ENCODE measurements at places on chromosomes 6 and 20.

GRCh38 chr6:10300071-10300470 lies 114.8 kb downstream of the TFAP2A start:
- no peak for DNase-seq

DNA sequence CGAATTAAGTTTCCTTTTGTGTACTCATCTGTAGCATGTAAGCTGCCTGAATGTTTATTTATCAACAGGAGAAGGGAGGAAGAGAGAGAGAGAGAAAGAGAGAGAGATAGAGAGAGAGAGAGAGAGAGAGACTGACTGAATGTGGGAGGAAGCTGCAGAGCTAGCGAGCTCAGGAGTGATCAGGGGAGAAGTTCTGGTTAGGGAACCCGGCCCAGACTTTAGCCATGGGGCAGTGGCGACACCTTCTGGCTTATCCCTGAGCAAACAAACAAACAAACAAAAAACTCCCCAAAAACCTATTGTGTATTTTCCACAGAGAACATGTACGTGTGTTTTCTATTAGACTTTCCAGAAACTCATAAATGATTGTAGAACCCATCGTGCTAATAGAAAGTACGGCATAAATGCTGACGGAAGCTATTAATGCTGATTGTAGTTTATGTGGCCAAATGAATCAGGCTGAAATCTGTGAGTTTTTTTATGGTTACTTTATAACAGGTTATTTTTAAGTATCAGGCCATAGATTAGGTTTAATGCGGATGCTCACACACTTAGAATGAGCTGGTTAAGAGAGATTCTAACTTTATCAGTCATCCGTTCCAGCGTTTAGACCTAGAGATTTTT lies 92.8 kb downstream of the CLIC5 start:
- DNase-seq, result peak; percentile 70

DNA sequence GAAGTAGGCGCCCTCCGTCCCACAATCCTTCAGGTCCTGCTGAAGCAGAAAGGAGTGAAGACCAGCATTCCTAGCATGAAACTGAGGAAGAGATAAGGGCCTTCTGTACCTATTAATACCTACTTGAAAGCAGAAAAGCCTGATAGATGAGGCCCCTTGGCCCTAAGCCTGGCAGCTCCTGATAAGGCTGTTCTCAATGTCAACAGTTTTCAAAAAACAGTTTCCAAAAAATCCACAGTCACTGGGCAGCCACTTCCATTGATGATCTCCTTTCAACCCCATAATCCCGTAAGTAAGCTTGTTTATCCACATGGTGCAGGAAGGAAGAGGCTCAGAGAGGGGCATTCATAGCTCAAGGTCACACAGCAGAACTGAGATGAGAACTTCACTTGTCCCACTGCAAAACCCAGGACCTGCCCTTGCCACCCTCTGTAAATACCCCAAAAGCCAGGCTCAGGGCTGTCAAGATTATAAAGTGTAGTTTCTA lies 2.8 kb upstream of the E2F1 start:
- DNase-seq, result no peak

DNA sequence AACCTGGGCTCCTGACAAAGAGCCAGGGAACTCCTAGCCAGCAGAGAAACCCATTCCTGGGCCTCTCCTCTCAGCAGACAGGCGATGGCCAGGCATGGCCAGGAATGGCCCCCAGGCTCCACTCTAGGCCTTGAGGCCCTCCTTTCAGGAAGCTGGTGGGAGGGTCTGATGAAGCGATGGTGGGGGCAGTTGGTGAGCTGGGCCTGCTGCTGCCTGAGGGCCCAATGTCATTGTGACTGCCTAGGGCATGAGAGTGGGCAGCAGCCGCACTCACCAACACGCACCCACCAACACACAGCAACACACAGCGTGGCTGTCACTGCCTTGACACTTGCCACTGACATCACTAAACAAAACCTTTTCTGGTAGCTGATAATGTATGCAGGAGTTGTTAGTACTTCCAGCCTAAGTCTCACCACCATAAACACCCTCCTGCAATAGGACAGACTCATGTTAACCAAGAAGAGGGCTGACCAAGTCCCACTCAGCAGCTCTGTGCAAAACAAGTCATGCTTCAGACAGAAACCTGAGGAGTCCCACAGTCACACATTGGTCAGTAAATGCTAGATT lies 69.3 kb downstream of the ABHD12 start:
- DNase-seq, result no peak

GRCh38 chr6:13012977-13013680 lies 296.6 kb downstream of the PHACTR1 start:
- DNase-seq, result no peak

DNA sequence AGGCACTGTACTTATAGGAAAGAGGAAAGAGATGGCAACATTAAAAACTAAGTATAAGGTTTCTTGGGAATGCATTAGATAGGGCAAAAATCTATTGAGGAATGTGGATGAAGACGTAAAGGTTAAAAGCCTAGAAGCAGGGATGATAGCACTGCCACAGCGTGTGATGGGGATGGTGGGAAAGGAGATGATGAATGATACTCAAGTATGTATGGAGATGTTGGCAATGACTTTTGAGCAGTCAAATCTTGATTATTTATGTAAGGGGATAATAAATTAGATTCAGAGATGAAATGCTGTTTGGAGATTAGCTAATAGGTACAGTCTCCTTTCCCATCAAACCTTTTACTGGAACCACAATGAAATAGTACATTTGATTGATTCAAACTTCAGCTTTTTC lies 432.8 kb downstream of the GRIK2 start:
- DNase-seq, result no peak

DNA sequence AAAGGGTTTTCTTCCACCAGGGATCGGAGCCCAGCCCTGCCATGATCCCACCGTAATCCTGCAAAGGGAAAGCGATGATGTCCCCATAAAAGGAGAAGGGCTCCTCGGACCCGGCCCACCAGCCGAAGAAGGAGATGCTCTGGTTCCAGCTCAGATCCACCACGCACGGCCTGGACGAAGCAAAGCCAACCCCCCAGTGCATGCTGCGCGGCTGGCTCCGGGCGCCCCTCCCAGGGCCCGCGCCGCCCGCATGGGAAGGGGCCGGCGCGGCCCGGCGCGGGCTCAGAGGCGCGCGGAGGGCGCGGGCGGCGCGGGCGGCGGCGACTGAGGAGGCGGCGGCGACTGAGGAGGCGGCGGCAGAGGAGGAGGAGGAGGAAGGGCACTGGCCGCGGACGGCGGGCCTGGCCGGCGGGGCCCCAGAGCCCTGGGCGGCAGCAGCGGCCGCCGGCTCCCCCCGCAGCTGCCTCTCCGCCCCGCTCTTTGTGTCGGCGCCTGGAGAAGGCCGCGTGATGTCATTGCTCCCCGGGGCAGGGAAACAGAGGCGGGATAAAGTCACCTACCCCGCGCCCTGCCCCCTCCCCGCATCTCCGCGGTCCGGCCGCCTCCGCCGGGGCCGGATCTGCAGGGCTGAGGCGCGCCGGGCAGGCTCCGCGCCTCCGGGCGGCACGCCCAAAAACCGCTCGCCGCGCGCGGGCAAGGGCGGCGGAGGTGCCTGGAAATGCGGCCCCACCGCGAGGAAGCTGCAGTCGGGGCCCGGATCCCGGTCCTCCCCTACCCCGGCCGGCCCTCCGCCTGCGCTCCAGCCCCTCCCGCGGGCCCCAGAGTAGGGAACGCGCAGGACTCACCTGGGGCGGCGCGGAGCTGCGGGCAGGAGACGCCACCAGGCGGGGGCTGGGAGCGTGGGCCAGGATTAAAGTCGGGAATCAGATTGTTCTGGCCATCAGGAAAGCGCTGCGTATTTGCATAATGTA lies at the start of gene FAXC:
Gene FAXC (minus strand): TSS at position 504 of the 971 bp plus-strand sequence. CDS start 302 bp downstream, at position 202.
- no peak for DNase-seq

GRCh38 chr6:150840185-150840584 lies 25.3 kb upstream of the MTHFD1L start:
- no peak for DNase-seq

DNA sequence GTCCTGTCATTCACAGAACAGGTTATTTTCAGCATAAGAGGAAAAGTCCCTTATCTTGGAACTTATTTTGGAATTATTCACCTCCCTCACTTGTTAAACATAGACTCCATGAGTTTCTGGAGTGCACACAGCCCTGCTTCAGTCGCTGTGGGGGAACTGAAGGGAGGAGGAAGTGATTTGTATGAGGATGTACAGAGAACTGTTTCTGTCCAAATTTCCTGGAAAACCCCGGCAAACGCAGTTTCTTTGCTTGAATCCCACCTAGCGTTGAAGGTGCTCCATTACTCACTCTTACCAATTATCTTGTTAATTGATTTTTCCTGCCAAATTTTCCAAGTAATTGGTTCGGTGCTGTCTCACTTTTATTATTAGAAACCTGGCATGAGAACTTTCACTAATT lies 78.0 kb upstream of the AGPAT4 start:
- DNase-seq, result no peak

GRCh38 chr6:154864066-154864430 lies 130.8 kb downstream of the SCAF8 start:
- DNase-seq, result no peak

DNA sequence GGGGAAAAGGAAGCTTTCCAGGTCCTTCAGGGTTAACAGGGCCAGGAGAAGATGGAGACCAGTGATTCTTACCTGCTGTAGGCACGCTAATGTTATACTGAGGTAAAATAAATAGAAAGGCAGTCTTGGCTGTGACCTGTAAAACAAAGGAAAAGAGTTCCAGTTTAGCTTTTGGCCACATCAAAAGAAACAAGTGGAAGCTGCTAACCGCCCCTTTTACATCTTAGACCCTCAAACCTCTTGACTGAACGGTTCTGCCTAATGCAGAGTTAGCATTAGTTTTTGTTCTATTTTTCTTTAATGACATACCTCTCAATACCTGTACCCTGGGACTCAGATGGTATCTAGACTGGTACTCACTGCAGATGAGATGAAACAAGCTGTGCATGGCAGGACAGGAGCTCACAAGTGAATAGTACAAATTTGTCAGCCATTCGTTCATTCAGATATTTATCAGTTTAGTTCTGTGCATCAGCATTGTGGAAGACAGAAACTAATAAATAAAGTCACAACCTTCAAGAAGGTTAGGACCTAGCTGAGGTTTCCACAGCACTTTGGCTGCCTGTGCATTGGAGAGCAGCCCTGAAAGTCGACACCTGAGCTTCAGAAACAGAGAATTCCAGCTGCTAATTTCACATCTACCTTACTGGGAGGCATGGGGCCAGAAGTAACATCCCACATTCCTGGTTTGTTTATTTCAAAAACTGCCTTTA lies 41.0 kb downstream of the TRAM2 start:
- no peak for DNase-seq

DNA sequence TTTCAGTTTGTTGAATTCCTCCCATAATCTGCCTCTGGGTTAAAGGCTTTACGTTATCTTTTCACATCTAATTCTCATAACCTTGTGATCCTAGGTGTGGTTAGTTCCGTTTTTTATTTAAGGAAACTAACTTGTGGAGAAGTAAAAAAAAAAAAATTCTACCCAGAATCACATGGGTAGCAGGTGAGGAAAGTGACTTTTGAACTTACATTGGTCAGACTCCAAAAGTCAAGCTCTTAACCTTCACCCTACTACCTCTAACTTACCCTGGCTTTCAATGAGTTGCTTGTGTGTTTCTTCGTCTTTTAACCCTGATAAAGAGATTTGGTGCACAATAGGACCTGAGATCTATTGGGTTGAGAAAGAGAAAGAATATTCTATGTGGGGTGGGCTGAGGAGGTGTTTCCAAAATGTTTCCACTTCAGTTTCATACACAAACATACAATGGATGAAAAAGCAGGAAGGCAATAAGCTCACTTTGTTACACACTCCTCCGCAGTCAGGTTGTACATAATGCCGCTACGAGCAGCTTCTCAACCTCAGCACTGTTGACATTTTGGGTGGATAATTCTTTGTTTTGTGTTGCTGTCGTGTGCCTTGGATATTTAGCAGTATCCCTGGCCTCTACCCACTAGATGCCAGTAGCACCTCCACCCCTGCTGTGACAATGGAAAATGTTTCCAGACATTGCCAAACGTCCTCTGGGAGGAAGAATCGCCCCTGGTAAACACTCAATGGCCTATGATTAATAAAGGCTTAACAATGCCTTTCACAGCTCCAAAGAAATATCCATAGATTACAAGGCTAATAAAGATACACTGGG lies 193.0 kb upstream of the ZNF217 start:
- DNase-seq, result no peak

- DNase-seq, result no peak
Measured at GRCh38 chr6:157464653-157465535, 83.9 kb downstream of the ZDHHC14 start.

DNA sequence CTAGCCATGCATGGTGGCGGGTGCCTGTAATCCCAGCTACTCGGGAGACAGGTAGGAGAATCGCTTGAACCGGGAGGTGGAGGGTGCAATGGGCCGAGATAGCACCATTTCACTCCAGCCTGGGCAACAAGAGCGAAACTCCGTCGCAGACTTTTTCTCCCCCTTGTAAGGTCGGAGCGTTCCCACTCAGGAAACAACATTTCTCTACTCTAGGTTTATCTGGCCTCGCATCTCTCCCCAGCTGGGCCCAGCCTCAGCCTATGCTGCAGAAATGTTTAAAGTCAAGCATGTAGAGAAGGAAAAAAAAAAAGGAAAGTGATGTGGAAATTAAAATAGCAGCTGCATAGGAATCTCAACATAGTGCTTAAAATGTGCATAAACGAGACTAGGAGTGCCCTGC lies 172.3 kb downstream of the TRIM27 start:
- no peak for DNase-seq

DNA sequence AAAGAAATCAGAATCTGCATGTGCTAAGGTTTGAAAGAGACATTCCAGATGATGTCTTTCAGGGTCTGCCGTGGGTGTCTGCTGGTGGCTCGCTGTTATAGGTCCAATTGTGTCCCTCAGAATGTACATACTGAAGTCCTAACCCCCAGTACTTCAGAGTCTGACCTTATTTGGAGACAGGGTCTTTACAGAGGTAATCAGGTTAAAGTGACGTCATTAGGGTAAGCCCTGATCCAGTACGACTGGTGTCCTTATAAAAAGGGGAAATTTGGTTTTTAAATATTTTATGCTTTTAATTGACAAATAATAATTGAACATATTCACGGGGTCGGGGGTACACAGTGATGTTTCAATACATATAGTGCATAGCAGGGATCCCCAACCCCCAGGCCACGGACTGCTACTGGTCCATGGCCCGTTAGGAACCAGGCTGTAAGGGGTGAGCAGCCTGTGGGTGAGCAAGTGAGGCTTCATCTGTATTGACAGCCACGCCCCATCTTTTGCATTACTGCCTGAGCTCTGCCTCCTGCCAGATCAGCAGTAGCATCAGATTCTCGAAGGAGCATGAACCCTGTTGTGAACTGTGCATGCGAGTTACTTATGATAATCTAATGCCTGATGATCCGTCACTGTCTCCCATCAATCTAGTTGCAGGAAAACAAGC lies 33.2 kb upstream of the SLC22A23 start:
- no peak for DNase-seq

GRCh38 chr20:8005575-8006366 lies 13.8 kb downstream of the TMX4 start:
- no peak for DNase-seq
